ENCODE measurements at places on chromosomes 11 and 22.

GRCh38 chr11:17594686-17595192 lies 47.7 kb downstream of the OTOG start:
- peak; percentile 37 for DNase-seq

GRCh38 chr11:130535520-130535919 lies 87.1 kb downstream of the ADAMTS15 start:
- DNase-seq = no peak

GRCh38 chr11:9905501-9905951 lies 241.6 kb downstream of the SWAP70 start:
- DNase-seq = no peak

DNA sequence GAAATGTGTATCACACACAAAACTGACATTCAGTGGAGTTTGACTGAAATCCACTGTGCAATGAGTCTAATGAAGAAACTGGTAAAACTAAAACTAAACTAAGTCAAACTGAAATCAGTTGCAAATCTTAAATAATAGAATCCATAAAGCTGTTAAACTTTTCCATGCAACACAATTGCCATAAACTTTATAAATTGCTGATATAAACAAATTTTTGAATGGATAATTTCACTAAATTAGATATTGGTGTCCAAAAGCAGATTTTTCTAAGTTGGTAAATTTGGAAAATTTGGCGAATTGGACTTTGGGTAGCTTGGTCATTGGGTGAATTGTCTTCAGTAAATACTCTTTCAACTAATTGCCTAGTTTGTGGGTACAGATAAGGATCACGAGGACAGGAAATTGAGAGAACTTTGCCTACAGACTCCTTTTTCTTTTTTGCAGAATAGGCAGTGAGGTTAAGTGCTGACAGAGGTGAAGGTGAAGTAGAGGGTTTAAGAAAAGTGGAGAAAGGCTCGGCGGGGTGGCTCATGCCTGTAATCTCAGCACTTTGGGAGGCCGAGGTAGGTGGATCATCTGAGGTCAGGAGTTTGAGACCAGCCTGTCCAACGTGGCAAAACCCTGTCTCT lies 12.8 kb downstream of the MRPL17 start:
- DNase-seq = no peak

DNA sequence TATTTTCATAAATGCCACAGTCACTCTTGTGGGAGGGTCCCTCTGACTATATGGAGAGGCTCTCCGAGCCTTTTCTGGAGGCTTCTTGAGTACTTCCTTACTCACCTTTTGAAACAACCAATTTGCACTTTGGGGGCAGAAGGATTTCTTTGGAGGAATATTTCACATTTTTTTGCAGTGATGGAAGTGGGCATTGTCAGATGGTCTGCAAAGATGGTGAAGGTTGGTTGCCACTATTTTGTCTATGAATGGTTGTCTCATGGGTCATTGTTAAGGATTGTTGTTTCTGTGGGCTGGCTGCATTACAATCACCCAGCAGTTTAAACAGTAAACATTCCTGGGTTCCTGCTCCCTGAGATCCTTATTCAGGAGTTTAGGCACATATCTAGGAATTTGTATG lies 388.2 kb downstream of the TMEM135 start:
- DNase-seq = no peak

GRCh38 chr11:44942029-44942955 lies 8.4 kb downstream of the TP53I11 start:
- no peak for DNase-seq
